Naive thymus-derived CD8-positive, alpha-beta T cell (primary cell): ENCODE measurements at places on chromosomes 6 and 20.
A peak's percentile ranks its signal among the peaks of the same experiment; 100 is the strongest.

DNA sequence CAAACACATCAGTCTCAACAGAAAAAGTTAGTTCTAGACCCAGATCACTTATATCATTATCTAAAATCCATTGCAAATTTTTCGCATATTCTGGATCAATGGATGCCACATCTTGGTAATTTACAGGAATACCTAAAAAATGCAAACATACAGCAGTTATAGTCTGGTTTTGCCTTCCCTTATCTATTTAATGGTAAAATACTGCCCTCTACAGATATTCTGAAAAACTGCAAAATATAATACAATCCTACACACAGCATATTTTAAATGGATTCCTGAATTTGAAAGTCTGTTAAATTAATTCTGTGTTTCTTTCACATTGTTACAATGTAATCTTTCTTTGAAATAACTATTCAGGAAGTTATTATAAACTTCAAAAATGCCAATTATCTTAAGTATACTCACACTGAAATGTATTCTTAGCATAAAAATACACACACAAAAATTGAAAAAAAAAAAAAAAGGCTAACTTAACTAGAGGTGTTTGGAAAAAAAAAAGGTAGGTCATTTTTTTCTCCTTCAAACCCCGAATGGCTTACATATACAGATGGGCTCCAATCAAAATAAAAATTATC, 88.4 kb downstream of the HACE1 start:
- no peak overlapping the region for H3K4me3 ChIP-seq
- no peak for DNase-seq
- H3K36me3 ChIP-seq, result peaks cover 14% of the 10 kb centered on the region
- no peaks in the 10 kb centered on the region for H3K4me1 ChIP-seq
- H3K27me3 ChIP-seq, result no peaks in the 10 kb centered on the region

- no peak overlapping the region for H3K4me3 ChIP-seq
- no peaks in the 10 kb centered on the region for H3K4me1 ChIP-seq
- no peak for DNase-seq
- no peak overlapping the region for H3K27ac ChIP-seq
- no peaks in the 10 kb centered on the region for H3K27me3 ChIP-seq
- H3K36me3 ChIP-seq, result no peaks in the 10 kb centered on the region
These were observed 1352.6 kb upstream of the GJE1 start for GRCh38 chr6:140779991-140780596.

GRCh38 chr6:90187437-90188121, 109.1 kb downstream of the BACH2 start:
- no peaks in the 10 kb centered on the region for H3K27me3 ChIP-seq
- peak overlapping the region; percentile 98 for H3K27ac ChIP-seq
- peak overlapping the region; percentile 89 for H3K4me3 ChIP-seq
- no peak for DNase-seq
- H3K4me1 ChIP-seq, result peaks cover 31% of the 10 kb centered on the region

GRCh38 chr6:106360989-106361430, 493 bp downstream of the CRYBG1 start:
- no peak overlapping the region for H3K27ac ChIP-seq
- no peak for DNase-seq
- H3K36me3 ChIP-seq, result no peaks in the 10 kb centered on the region

- peaks cover 4% of the 10 kb centered on the region for H3K4me1 ChIP-seq
- no peak overlapping the region for H3K27ac ChIP-seq
- no peak for DNase-seq
- no peak overlapping the region for H3K4me3 ChIP-seq
- peaks cover 3% of the 10 kb centered on the region for H3K36me3 ChIP-seq
These were observed 317.0 kb downstream of the CDC5L start for GRCh38 chr6:44704240-44705150.

- H3K36me3 ChIP-seq, result no peaks in the 10 kb centered on the region
- no peak for DNase-seq
- H3K4me1 ChIP-seq, result no peaks in the 10 kb centered on the region
- H3K27ac ChIP-seq, result no peak overlapping the region
These were observed 256.1 kb downstream of the PLCB1 start for GRCh38 chr20:8388141-8388540.

- H3K27ac ChIP-seq, result no peak overlapping the region
- DNase-seq, result no peak
- no peak overlapping the region for H3K4me3 ChIP-seq
- no peaks in the 10 kb centered on the region for H3K4me1 ChIP-seq
These were observed 95.1 kb upstream of the SASH1 start for GRCh38 chr6:148247386-148248063.

- no peak for DNase-seq
- H3K4me1 ChIP-seq, result peaks cover 28% of the 10 kb centered on the region
- no peaks in the 10 kb centered on the region for H3K27me3 ChIP-seq
- H3K27ac ChIP-seq, result no peak overlapping the region
- no peak overlapping the region for H3K4me3 ChIP-seq
These were observed 114.5 kb downstream of the SLC16A10 start for GRCh38 chr6:111201764-111202163.
